Liver (tissue), 10 donors: ENCODE measurements at places on chromosomes 1 and 21. TPM values are rescaled to one million over a fixed set of nuclear protein-coding genes. Genes with fewer than 3 reads are reported as not detected.

GRCh38 chr1:67831850-67832513 lies 1.3 kb downstream of the GNG12 start:
- peak; percentile 46 for DNase-seq

DNA sequence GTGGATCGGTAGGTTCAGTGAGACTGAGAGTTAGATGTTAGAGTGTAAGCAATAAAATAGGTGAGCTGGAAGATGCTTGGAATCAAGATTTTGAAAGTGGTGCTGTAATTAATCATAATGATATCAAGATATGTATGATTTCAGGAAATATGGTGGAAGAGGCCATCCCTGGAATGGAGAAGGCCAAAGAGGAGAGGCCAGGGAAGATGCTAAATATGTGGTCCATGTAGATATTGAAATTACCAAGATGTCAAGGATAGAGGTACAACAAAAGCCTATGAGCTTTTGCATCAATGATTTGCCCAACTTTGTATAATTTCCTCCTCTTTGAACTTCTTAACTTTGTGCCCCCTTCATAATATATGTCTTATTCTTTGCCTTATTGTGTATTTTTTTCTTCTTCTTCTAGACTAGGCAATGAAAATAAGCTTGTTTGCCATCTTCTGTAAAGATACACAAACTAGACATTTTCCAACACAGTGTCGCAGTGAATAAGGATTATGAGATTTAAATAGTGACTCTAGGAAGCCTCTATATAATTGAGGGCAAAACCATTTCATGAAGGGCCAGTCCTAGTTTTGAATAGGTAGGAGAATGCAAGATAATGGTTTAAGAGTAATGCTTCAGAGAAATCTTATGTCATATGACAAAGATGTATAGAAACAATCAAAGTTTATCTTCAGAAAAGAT lies 8.9 kb downstream of the PTGS2 start:
- DNase-seq, result no peak

DNA sequence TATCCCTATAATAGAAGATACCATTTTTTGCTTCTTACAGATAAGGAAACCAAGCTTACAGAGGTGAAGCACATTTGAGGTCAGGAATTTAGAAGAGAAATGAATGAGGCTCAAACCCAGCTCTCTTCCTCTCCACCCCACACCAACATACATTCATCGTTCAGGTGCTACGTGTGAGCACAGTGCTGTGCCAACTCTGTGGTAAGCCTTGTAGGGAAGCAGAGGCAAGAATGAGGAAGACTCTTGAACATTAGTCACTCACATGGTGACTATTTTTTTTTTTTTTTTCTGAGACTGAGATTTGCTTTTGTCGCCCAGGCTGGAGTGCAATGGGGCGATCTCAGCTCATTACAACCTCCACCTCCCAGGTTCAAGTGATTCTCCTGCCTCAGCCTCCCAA lies 314.0 kb downstream of the NTNG1 start:
- DNase-seq, result no peak

- DNase-seq, result no peak
Observed at GRCh38 chr1:2975466-2976179, 45.6 kb upstream of the ACTRT2 start.

GRCh38 chr21:16193496-16194094 lies 463.8 kb downstream of the USP25 start:
- DNase-seq, result no peak

SH3GLB1 gene
- polyA plus RNA-seq, result 25.2 TPM

KRTAP12-2 gene
- polyA plus RNA-seq, result not detected

DNAJC6 gene
- polyA plus RNA-seq, result 0.15 TPM

LCE1D gene
- not detected for polyA plus RNA-seq
